ENCODE measurements at places on chromosomes 6 and 20.

DNA sequence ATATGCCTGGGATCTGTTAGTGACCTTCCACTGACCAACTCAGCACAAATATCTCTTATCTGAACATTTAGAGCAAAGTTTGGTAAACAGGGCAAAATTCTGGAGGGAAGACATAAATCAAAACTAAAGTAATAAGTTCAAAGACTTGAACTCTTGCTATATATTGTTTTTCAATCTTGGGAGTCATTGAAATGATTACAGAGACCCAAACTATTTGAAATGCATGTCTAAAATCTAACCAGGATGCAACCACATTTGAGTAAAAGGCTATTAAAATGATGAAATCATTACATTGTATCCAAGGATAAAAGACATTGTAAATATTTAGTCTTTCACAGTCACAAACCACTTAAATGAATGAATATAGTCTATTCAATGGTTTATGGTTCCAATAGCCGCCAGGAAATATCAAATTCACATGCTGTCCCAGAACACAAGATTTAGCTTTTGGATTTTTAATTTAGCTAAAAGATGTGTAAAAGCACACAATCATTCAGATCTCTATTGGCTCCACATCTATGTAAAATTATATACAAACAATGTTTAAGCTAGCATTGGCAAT is 256.6 kb upstream of the EPHA7 start:
- DNase-seq, result no peak

DNA sequence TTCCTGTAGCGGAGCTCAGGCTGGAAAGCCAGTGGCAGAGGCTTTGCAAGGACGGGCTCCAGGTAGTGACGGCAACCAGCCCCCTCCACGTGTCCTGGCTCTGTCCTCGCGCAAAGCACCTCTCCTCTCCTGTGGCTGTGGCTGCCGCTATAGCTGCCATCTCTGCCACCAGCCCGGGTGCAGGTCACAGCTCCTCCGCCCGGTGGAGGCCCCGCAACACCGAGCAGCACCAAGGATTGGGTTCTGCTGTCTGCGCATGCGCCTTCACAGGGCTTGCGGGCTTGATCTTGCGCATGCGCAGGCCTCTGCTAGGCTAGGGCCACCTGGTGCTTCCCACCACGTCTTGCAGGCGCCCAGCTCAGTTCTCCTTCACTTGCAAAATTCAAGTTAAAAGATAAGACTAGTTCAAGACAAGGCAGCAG is 625.4 kb downstream of the QKI start:
- peak; percentile 20 for DNase-seq

DNA sequence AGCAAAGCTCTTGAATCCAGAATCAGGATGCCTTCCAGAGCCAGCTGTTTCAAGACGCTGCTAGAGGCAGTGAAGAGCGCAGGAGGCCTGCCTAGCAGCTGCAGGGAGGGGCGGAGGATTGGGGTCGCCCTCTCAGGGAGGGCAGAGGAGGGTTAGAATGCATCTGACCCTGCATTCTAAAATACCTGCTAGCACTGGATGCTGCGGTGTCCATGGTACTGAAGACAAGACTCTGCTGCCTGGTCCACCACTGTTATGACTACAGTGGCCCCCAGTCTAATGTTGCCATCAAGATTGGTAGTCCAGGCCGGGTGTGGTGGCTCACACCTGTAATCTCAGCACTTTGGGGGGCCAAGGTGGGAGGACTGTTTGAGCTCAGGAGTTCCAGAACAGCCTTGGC is 193.7 kb upstream of the PROKR2 start:
- no peak for DNase-seq

GRCh38 chr6:107644513-107644912 is 154.6 kb downstream of the SOBP start:
- no peak for DNase-seq

GRCh38 chr6:38371881-38372280 is 267.8 kb downstream of the BTBD9 start:
- DNase-seq, result no peak

GRCh38 chr6:76416821-76417605 is 344.6 kb upstream of the IMPG1 start:
- DNase-seq, result no peak

GRCh38 chr20:40540166-40540565 is 148.9 kb downstream of the MAFB start:
- DNase-seq, result no peak

- no peak for DNase-seq
Observed at GRCh38 chr6:17115251-17116116, 13.6 kb downstream of the STMND1 start.

DNA sequence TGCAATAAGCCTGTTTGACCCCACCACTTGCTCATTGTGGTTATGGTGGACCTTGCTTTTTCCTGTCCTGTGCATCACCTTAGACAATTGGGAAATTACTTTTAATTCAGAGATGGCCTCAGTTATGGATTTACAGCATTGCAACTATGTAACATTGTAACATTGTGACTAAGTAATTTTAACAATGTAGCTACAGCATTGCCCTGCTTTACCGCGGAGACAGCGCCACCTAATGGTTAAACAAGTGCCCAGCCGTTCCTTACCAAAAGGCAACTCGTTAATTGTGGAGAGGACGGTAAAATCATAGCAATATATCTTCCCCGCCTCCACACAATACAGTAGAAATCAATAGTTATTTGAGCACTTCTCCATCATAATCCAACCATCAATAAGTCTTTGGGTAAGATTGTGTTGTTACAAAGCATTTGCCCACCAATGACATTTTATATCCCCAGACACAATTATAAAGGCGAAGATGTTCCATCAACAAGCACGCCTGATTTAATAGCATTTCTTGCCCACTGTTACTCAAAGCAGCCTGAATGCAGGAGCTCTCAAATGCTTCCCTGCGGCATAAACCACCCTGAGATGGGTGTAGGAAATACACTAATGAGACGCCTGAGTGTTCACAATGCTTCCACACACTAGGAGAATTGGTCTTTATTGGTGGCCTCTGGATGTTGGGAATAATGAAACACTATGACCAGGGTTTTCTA is 93.7 kb downstream of the PROKR2 start:
- DNase-seq, result peak; percentile 53

DNA sequence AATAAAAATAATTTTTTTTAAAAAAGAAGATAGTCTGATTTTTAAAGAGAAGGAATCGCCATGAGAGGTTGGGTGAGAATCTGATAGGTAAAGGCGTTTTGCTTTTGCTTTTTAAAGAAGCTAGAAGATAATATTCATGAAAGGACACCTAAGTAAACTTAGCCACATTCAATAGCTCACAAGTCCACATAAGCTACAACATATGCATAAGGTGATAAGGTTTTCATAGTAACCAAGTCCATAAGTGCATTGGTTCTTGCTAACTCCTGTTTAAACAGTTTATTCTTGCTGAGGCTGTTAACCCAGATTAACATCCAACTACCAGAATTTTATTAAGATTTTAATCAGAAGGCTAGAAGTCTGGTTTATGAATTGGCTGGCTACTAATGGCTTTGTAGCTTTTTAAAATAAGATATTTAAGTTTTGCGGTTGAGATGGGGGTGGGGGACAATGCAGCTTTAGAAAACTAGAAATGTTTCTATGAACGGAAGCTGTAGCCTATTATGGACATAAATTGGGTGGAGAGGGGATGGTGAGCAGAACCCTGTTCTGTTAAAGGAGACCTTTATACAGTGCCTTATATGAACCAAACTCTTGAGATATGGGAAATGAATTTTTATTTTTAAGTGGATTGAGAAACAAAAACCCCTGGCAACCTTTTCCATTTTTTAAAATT is 235.1 kb downstream of the ZFAND3 start:
- no peak for DNase-seq

- no peak for DNase-seq
Observed at GRCh38 chr6:102215425-102215824, 821.9 kb downstream of the GRIK2 start.

- DNase-seq, result no peak
Observed at GRCh38 chr6:72524011-72524645, 97.7 kb upstream of the KCNQ5 start.

GRCh38 chr20:58054780-58055373 is 173.6 kb downstream of the ANKRD60 start:
- no peak for DNase-seq

GRCh38 chr20:39825950-39826349 is 863.1 kb downstream of the MAFB start:
- no peak for DNase-seq

- DNase-seq, result no peak
Observed at GRCh38 chr6:2959909-2960719, 11.3 kb downstream of the SERPINB6 start.

DNA sequence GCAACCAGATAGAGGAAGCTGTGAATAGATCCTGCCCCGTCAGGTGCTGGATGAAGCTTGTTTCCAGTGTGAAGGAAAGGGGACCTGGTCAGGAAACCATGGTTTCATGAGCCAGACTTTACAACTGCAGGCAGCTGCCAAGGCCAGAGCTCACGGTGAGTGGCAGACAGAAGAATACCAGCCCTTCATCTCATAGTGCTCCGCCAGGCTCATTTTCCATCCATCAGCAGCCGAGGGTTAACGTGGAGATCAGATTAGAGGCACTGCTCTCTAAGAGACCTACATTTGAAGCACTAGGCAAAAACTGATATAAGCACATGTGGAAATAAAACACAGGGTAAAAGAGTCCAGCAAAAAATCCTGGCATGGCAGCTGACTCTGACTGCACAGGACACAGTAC is 172.4 kb downstream of the CD24 start:
- DNase-seq, result no peak

DNA sequence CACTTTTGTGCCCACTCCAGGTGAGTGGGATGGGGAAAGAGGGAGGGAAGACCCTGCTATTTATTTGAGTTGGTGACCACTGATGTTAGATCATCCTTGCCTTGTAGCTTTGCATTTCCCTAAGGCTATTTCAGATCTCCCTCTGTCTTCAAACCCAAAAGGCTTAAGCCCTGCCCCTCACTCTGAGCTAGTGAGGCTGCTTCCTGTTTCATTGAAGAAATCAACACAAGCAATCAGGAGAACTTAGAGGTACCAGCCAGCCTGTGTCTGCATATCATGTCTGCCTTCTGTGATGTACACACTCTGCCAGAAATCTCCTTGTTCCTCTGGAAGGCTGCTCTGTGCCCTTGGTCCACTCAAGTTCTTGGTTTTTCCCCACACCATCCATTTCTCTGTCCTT is 135.3 kb downstream of the ARID1B start:
- DNase-seq, result peak; percentile 2

DNA sequence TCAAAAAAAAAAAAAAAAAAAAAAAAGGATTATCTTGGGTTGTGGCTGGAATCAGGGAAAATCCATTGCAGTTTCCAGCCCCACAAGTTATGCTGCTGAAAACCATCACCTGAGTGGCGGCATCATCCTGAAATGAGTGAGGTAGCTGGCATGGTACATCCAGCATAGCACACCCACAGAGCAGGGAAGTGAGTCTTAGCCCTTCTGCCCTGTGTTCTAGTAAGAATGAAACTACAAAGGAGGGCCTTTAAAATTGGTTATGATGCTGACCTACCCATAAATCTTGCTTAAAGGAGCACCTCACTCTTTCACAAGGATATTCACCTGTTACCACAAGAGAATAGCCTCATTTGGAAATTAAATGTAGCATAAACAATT is 119.2 kb downstream of the NFATC2 start:
- no peak for DNase-seq

GRCh38 chr20:4083098-4083865 is 67.9 kb upstream of the RNF24 start:
- no peak for DNase-seq

DNA sequence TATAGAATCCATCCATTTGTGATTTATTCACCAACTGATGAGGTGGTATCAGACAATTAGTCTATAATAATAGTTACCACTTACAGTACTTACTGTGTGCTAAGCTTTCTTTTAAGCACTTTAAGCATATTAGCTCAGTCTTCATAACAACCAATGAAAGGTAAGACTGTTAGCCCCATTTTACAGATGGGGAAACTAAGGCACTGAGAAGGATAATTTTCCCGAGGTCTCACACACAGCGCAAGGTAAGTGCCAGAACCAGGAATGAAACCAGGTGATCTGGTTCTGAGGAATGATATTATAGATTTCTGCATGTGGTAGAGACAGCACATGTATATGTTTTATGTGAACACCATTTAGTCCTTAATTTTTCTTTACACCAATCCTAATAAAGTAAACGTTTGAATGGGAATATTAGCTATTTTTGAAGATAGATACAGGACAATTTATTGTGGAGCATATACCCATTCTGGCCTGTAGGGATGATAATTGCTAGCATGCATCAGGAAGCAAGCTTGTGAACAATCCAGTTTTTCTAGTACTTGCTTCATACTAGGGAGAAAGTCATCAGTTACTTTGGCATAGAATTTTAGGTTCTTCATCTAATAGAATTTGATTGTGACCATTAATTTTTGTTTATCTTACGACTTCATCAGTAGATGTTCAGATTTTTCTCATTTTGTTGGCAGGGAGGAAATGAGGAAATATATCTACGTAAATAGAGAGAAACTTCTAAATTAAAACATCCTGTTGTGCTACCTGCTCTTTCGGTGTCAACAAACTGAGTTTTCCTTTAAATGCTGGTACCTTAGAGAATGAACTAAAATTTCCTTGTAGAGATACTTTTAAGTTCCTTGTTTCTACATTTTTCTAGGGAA is 3.0 kb downstream of the YWHAB start:
- DNase-seq, result peak; percentile 42

DNA sequence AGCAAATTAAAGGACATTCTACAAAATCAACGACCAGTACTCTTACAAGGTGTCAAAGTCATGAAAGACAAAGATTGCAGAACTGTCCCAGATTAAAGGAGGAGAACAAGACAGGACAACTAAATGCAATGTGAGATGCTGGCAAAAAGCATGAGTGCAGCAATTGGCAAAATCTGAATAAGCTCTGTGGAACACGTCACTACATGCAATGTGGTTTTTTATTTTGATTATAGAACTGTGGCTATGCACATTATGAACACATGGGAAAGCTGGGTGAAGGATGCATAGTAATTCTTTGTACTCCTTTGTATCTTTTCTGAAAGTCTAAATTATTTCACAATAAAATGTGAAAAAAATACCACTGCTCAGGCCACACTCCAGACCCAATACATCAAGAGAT is 509.4 kb downstream of the KIF16B start:
- DNase-seq, result no peak

GRCh38 chr20:60107621-60108390 is 149.6 kb downstream of the CDH26 start:
- DNase-seq, result peak; percentile 48

DNA sequence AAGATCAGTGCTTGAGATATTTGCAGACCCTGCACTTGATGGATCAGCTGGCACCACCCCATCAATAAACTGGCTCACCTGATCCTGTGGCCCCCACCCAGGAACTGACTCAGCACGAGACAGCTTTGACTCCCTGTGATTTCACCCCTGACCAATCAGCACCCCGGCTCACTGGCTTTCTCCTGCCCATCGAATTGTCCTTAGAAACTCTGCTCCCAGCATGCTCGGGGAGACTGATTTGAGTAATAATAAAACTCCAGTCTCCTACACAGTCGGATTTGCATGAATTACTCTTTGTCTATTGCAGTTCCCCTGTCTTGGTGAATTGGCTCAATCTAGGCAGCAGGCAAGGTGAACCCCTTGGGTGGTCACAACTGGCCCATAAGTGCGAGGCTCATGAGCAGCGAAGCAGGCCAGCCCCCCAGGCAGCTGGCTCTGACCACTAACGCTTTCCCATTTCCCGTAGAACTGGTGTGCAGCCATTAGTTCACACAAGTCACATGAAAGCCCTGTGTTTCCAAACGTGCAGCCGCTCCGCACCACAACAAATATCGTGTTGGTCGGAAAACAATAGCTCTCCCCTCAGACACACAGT is 79.6 kb downstream of the RSPH3 start:
- DNase-seq, result no peak

GRCh38 chr6:78614961-78615360 is 252.4 kb upstream of the IRAK1BP1 start:
- DNase-seq, result no peak

Measured in inflammatory macrophage treated with lipopolysaccharide for 1 hour (primary cell).